ENCODE measurements at places on chromosomes 6 and 20. TPM values are rescaled to one million over a fixed set of nuclear protein-coding genes. Genes with fewer than 3 reads are reported as not detected.

Gene NKAPL
- 4.4 TPM for polyA plus RNA-seq

Gene NKX2-2
- not detected for polyA plus RNA-seq

Gene PRRT1
- 10.8 TPM for polyA plus RNA-seq

Gene OR2H1
- not detected for polyA plus RNA-seq

Gene CNKSR3
- polyA plus RNA-seq, result 12.9 TPM

Gene CCR6
- polyA plus RNA-seq, result 0.20 TPM

Gene C20orf202
- 0.09 TPM for polyA plus RNA-seq

Gene VGLL2
- polyA plus RNA-seq, result not detected

Data from urinary bladder (tissue), 4 donors.